ENCODE measurements at places on chromosomes 11 and 22.

DNA sequence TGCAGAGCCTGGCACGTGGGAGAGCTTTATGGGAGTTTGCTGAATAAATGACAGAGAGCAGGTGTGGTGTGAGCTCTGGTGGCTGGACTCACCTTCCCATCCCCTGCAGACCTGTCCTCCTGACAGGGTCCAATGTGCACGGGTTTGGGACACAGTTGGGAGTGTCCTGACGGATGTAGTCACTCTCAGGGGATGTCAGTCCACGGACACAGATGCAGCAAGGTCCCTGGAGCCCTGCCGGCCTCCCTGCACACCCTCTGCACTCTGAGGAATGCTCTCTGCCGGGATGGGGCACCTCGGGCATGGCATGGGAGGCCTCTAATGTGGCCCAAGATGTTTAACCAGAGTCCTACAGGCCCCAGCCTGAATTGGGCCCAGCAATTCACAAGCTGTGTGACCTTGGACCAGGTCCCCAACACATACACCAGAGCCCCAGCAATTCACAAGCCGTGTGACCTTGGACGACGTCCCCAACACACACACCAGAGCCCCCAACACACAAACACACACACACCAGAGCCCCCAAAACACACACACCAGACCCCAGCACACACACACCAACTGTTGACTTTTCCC is 30.0 kb upstream of the RFPL3 start:
- no peak for DNase-seq

DNA sequence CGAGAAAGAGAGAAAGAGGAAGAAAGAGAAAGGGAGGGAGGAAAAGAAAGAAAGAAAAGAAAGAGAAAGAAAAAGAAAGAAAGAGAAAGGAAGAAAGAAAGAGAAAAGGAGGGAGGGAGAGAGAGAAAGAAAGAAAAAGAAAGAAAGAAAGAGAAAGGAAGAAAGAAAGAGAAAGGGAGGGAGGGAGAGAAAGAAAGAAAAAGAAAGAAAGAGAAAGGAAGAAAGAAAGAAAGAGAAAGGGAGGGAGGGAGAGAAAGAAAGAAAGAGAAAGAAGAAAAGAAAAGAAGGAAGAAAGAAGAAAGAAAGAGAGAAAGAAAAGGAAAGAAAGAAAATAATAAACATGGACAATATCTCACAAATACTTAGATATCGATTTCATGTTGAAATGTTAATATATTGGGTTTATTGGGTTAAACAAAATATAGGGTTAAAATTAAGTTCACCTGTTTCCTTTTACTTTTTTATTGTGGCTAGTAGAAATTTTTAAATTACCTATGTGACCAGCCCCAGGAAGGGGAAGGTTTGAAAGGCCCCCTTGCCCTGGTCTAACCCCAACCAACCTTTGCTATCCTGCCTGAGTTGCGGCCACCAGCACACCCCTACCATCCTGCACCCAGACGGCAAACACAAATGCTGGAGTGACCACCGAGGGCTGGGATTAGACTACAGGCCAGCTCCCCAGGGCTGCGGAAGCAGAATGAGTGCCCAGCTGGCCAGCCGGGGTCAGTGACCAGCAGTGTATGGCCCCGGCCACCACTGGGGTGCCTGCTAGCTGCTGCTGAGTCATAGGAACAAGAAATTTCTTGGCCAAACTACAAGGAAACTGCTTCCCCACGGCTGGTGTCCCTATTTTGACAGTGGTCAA is 81.0 kb upstream of the FGF3 start:
- no peak for DNase-seq

GRCh38 chr11:64609436-64610047 is 18.5 kb downstream of the SLC22A12 start:
- no peak for DNase-seq

DNA sequence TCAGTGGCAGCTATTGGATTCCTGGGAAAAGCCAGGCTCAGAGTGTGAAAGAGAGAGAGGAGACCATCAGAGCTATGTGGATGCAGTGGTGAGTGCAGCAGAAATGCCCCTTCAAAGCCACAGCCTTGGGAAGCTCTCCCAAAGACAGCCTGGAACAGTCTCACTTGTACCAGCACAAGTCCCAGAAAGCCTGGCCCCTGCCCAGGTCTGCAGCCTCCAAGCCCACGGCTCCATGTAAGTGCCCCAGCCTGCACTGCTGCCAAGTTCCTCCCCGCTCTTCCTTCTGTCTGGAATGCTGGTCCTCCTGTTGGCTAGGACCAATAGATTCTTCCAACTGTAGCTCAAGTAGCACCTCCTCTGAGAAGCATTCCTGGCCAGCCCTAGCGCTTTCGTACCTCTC is 539.7 kb downstream of the MIAT start:
- no peak for DNase-seq

GRCh38 chr11:110121204-110121603 is 28.0 kb downstream of the ZC3H12C start:
- DNase-seq = no peak

GRCh38 chr11:64784813-64785581 is 6.7 kb upstream of the SF1 start:
- no peak for DNase-seq

GRCh38 chr11:78786746-78787145 is 212.1 kb upstream of the NARS2 start:
- no peak for DNase-seq

- DNase-seq = no peak
Measured at GRCh38 chr11:65563601-65564000, 5.4 kb upstream of the LTBP3 start.

DNA sequence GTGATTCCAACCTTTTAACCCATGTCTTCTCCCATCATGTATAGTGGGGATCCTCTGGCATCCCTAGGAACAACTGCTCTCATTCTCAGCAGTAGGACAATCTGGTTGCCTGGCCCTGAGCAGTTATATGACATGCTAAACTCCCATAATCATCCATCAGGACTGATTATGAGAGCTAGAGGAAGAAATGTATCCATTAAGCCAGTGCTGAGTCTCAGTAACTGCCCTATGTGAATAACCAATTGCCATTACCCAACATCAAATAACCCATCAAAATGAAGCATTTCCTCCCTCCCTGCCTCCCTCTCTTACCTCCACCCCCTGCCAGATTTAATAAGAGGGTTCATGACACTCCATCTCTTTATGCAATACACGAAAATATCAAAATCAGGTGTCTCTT is 277.6 kb downstream of the NXPE2 start:
- no peak for DNase-seq

DNA sequence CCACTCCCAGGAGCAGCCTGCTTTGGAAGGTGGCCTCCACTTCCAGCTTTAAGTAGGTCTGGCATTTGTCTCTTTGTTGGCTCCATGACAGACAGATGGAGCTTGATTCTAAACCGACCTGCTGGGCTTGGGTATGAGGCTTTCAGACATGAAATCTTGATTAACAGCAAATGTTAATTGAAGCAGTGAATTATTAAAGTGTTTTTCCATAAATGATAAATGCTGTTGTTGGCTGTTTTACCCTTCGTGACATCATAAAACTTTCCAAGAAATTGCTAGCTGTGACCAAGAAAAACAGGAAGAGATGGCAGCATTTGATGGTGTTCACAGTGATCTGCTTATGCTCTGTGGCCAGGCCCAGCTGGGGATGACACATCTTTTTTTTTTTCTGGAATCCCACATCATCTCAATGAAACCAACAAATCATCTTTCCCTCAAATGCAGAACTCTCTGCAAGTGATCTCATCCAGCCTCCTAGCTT is 66.1 kb downstream of the RBMXL2 start:
- no peak for DNase-seq

DNA sequence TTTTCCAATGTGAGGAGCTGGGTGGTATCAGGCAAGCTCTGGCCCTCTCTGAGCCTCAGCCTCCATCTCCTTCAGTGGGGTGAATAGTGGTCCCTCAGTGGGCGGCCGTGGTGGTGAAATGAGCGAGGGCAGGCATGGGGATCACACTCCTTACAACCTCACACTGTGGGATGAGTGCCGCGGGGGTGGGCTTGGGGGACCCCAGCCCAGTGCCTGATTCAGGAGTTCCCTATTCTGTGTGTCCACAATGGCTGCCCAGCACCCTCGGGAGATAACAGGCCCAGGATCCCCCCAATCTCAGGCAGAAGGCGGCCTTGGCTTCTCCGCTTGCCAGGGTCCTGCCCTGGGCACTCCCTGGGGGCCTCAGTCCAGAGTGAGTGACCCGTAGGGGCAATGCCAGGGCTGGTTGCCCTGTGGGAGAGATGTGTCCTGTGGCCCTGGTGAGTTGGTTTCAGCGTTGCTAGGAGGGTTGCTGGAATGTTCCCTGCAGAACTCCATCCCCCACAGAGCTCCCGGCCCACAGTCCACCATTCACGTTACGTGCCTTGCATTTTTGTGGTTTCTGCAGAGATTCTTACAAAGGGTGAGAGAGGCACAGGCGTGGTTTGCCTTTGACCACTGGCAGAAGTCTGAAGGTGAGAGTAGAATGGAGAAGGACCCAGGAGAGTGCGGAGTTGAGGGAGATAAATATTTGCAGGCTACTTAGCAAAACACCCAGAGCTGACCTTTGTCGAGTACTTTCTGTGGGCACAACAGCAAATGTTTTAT is 2.9 kb downstream of the ALDH3B1 start:
- no peak for DNase-seq

DNA sequence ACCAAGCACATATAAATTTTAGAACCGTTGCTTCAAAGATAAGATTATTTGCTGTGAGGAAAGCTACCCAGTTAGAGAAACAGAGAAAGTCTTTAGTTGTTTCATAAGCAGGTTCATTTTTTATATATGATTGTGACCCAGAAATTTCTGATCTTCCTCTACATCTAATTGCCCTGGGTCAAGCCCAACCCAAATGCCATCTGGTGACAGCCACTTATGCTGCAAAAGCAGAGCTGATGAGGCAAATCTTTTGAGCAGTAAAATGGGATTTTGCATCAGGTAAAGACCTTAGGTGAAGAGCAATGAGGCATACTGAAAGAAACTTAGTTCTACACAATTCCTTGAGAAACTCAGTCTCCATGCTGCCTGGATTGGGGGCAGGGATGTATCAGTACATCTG is 28.0 kb downstream of the SYT9 start:
- no peak for DNase-seq

GRCh38 chr11:59218893-59219292 is 6.2 kb upstream of the MPEG1 start:
- DNase-seq = no peak

DNA sequence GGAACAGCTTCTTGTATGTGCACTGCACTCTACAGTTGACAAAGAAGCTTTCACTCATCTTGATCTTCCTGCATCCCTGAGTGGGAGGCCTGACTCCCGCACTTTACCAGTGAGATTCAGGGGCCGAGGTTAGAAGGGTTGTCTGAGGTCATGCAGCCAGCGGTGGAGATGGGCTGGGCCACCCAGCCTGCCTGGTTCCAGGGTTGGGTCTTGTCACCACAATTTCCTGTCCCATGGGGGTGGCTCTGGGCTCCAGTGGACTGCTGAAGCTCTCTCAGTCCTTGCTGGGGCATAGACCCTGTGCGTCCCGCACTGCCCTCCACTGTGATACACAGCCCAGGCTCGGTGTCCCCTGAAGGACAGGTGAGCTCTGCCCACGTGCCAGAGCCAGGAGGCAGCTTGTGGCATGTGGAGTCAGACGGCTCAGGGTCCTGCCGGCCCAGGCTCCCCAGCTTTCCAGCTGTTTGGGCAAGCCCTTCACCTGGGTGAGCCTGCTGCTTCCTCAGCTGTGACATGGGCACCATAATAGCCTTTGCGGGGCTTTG is 6.9 kb upstream of the MYO7A start:
- DNase-seq = no peak

DNA sequence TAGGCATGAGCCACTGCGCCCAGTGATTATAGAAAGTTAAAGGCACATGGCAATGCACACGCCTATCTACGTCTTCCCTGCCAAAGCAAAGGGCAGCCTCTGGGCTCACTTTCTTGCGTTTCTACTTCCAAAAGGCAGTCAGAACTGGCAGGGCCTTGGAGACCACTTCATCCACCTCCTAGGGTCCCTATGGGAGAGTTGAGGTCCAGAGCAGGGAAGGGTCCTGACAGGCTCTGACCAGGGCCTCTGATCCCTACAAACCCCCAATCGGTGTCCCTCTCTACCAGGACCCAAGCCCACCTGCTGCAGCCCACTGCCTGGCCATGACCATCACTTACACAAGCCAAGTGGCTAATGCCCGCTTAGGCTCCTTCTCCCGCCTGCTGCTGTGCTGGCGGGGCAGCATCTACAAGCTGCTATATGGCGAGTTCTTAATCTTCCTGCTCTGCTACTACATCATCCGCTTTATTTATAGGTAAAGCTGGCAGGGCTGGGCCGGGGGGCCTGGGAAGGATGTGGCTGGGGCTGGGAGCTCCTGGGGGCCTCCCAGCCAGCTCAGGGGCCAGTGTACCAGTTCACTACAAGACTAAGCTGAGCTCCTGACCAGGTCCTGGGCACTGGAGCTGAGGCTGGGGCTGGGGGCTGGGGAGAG is 1.5 kb downstream of the BEST1 start:
- no peak for DNase-seq

DNA sequence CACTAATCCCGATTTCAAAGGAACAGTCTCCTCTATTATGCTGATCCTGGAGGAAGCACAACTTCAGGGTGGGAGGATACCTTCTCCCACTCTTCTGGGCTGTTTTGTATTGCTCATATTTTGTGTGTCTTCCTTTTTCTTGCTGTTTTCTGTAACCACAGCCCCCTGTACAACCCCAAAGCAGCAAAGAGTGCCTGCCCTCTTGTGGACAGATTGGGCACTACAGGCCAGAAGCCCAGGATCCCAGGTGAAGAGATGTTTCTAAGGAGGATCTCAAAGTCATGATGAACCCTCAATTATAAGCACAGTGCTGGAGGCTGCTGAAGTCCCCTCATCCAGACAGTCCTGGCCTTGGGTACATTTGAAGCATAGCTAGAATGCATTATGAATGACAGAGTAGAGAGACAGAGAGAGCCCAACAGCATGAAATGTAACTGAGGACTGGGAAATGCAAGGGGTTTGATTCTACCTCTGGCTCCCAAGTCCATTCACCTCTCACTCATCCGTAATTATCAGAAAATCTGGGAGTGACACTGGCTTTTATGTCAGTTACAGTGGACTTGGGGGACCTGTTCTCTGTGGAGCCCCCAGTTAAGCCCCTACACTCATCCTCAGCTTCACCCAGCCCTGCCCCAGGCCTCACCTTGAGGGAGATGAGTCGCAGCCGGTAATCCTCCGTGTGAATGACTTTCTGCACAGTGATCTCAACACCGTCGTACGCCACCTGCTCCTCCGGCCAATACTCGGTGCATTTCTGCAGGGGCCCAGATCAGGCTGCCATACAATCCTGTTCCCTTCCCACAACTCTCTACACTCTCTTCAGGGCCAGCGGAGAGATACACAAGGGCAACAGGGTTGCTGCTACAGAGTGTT is 6.2 kb upstream of the IGSF22 start:
- no peak for DNase-seq

- DNase-seq = no peak
Measured at GRCh38 chr11:119338318-119338890, 2.3 kb downstream of the C1QTNF5 start.

- no peak for DNase-seq
Measured at GRCh38 chr11:5042091-5042490, 4.2 kb upstream of the OR52J3 start.
